ENCODE measurements at places on chromosomes 6 and 20.

- no peak for DNase-seq
Observed at GRCh38 chr6:163165922-163166321, 248.6 kb upstream of the QKI start.

DNA sequence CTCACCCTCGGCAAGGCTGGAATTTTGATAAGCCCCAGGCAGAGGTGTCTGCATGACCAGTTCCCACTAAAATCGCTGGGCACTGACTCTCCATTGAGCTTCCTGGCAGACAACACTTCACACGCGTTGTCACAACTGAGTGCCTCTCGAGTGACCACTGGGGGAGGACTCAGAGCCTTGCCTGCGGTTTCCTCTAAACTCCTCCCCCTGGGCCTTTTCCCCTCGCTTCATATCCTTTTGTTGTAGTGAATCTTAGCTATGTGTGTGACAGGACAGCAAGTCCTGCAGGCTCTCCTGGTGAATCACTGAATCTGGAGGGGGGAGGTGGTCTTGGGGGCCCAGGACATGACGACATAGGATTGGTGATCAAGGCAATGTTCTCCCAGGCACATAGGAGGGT lies 670.8 kb downstream of the PRKN start:
- no peak for DNase-seq

GRCh38 chr6:14354919-14355572 lies 237.5 kb downstream of the CD83 start:
- peak; percentile 11 for DNase-seq

GRCh38 chr6:155909710-155910109 lies 454.1 kb upstream of the NOX3 start:
- no peak for DNase-seq

DNA sequence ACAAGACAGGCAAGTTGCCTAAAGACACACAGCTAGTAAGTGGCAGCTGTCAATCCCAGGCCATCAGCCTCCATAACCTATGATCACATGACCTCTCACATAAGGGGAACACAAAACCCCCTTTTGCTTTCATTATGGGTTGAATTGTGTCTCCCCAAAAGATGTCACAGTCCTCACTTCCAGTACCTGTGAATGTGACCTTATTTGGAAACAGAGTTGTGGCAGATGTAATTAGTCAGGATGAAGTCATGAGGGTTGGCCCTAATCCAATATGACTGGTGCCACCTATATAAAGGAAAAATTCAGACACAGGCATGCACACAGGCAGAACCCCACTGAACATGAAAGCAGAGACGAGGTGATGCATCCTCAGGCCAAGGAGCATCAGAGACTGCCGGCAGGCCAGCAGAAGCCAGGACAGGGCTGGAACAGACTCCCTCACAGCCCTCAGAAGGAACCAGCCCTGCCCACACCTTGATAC lies 33.6 kb downstream of the GFOD1 start:
- no peak for DNase-seq

- DNase-seq, result peak; percentile 88
Observed at GRCh38 chr20:48455651-48456365, 372.0 kb downstream of the PREX1 start.

GRCh38 chr6:147958683-147959082 lies 384.0 kb upstream of the SASH1 start:
- no peak for DNase-seq

DNA sequence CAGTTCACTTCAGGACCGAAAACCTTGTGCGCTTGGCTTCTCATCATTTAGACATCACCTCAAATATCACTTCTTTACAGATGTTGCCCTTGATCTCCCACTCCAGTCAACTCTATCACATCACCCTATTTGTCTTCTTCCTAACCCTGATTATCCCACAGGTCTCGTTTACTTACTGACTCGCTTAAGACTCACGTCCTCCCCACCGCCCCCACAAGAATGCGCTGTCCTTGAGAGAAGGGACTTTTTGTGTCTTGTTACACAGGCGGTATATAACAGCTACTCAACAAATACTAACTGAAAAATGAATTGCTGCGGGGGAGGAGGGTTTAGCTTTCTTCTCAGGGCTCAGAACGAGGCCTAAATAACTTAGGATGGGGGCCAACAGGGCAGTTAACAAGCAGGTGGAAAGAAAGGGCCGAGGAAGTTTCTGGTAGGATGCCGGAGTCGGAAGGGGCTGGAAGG lies 527 bp downstream of the TOMM34 start:
- no peak for DNase-seq

GRCh38 chr6:28134716-28135115 lies 7.0 kb upstream of the ZKSCAN8 start:
- DNase-seq, result no peak

DNA sequence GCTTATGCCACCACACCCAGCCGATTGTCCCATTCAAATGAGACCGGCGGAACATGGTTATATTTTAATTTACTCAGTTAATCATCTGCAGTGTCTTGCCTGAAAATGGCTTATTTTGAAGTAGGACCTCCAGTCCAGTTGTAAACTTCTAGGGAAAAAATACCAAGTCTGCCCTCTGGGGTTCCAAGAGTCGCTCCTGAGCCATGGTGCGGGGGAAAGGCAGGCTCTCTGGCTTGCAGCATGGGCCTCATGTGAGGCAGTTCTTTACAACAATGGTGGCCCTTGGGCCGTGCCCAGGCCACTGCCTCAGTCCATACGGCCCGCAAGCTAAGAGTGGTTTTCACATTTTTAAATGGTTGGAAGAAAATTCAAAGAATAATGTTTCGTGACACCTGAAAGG lies 62.7 kb upstream of the XRN2 start:
- DNase-seq, result no peak

DNA sequence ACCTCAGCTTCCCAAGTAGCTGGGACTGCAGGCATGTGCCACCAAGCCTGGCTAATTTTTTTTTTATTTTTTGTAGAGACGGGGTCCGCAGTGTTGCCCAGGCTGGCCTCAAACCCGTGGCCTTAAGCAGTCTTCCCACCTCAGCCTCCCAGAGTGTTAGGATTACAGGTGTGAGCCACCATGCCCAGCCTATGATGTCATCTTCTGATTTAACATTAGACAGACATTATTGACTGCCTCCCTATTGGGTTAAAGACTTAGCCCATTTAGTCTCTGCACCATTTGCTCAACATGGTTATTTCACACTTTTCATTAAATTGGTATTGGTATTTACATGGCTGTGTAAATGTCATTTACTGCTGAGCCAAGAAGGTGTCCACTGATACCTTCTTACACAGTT lies 46.1 kb downstream of the DEK start:
- DNase-seq, result no peak

DNA sequence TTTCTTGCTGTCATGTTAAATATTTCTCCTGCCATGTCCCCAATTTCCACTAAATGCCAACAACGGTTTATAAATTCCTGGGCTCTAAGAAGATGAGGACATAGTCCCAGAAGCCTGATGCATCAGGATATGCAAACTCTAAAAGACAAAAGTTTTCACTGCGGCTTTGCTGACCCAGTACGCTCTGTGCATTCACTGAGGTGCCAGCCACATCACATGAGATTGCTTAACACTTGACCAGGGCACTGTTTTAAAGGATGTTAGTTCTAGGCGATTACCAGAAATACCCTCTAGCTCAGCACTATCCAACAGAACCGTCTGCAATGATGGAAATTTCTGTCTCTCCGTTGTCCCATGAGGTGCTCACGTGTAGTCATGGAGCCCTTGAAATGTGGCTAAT lies 19.9 kb upstream of the ADTRP start:
- no peak for DNase-seq

DNA sequence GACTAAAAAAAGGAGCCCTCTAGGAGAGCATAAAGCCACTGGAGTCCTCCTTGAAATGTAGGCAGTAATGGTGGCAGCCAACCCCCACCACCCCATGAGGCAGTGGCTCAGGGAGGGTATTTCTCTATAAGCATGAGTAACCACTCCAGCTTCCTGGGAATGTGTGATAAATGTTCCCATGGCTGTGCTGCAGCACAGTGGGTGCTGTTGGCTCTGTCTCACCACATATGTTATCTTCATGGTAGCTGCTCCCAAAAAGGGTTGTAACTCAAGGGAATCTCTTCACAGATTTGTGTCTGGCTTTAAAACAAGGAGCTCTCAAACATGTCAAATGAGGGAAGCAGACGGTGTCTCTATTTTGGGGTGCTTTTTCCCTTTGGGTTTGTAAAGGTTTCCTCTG lies 7.5 kb upstream of the PHACTR1 start:
- no peak for DNase-seq

- peak; percentile 15 for DNase-seq
Observed at GRCh38 chr20:34703424-34704176, 544 bp upstream of the TP53INP2 start.

GRCh38 chr20:35641743-35642142 lies 23.0 kb downstream of the CPNE1 start:
- DNase-seq, result no peak

DNA sequence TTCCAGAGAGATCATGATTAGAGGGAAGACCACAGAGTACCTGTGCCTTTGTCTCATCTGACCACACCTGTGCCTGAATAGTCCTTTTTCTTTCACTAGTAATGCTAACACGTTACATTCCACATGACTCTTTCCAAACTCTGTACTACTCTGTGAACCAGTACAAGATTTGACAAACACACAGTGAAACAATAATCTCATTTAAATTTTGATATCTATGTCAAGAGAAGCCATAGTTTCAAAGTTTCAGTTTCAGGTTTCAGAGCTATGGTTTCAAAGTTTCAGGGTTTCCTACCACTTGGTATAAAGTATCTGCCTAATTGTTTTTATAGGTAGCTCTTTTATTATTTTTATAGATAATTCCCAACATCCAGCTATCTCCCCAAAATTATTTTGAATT lies 62.0 kb upstream of the PHACTR2 start:
- DNase-seq, result no peak

GRCh38 chr6:36804563-36804962 lies 34.7 kb downstream of the CPNE5 start:
- peak; percentile 24 for DNase-seq

DNA sequence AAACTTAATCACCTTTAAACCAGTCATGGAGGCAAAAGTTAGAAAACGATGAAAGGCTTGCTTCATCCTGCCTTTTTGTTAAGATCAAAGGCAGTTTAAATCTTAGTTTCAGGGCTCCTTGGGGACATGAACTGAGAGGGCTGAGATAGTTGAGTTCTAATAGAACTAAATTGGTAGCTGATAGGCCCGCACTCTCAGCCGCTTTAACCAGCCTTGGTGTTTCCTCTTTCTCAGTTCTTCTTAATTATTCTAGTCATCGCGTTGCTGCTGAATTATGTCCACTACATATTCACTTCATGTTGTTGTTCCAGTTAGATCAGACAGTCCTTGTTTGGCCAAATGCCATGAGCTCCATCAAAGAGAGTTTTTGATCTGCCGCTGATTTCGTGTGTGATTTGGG lies 72.5 kb downstream of the ANKS1A start:
- no peak for DNase-seq

DNA sequence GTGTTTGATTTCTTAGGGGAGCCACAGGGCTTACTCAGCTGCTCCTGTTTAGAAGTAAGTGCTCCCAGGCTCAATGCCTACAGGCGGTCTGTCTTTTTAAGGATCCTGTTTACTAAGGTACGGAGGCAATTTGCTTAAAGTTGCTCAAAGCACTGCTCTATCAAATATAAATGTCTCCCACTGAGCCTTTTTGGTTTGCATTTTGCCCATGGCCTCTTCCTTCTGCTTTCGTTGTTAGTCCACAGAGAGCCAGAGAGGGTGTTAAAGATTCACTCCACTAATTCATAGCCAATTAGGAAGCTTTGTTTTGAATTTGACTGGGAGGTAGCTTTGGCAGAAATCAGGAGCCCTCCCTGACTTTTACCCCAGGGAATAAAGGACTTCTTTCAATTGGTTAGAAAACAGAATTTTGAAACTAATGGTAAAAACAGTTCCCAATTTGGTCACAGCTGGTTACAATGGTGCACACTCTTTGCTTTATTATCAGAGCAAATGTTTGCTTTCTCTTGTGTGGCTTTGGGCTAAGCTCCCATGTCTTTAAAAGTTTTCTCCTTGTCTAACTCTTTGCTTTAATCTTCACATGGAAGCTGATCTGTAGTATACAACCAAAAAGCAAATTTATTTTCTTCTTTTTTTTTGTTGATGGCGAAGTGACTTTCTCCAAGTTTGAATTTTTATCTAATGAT lies 126.2 kb downstream of the IMPG1 start:
- DNase-seq, result no peak

- no peak for DNase-seq
Observed at GRCh38 chr6:165178056-165178455, 131.3 kb downstream of the C6orf118 start.

- no peak for DNase-seq
Observed at GRCh38 chr20:58787211-58788005, 63.3 kb downstream of the GNAS-AS1 start.

DNA sequence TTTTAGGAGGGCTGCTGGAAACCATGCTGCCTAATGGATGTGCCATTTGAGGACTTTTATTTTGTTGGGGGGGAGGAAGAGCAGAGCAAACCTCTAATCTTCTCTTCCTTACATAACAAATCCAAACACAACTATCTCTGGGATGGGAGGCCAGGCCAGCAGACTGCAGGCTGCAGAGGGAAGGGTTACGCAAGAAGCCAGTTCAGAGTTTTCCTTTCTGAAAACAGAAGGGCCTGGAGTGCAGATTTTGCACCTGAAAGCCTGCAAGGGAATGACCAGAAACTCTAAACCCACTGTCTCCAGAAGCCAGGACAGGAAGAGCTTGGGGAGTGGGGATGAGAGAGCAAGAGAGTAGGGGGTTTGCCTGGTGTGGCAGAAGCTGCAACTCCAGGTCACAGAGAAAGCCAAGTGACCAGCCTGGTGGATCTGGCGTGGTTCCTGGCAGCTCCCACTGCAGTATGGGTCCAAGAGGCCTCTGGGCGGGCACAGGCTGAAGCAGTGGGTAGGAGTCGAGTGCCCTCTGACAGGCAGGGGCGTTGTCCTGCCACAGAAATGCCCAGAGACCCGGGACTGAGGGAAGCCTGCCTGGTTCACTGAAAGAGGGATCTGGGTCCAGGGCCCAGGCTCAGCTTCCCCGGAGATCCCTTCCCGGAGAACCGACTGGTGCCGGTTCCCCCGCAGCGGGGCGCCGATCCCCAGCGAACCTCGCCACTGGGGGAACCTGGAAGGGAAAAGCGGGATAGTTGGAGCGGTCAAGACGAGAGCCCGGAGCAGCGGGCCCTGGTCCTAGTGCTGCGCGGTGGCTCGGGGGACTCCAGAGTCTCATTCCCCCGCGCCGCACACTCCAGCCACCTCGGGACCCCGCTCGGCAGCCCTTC lies 6.7 kb downstream of the MAFB start:
- no peak for DNase-seq

- DNase-seq, result no peak
Observed at GRCh38 chr6:11328613-11329247, 96.3 kb upstream of the NEDD9 start.

- no peak for DNase-seq
Observed at GRCh38 chr6:148697895-148698440, 48.9 kb upstream of the UST start.

- DNase-seq, result no peak
Observed at GRCh38 chr6:37014667-37015066, 9.2 kb downstream of the FGD2 start.

- no peak for DNase-seq
Observed at GRCh38 chr6:168619560-168620314, 178.8 kb downstream of the SMOC2 start.

DNA sequence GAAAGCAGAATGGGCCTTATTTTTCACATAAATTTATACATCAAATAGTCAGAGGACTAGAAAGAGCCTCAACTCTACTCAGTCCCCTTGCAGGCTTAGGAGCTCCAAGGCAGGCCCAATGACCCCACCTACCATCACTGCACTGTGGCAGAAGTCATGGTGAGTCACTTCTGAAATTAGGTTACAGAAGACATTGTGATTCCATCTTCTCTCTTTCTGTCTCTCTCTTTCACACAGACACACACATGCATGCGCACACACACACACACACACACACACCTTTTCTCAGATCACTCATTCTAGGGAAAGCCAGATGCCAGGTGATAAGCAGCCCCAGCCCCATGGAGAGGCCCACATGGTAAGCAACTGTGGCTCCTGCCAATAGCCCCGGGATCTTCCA lies 103.8 kb downstream of the C6orf118 start:
- DNase-seq, result no peak

Data from DMS79 treated with DMSO at 0.1 percent for 48 hours (cell line).